PC-3 (cell line): ENCODE measurements at places on chromosomes 13 and 19. TPM values are rescaled to one million over a fixed set of nuclear protein-coding genes. Genes with fewer than 3 reads are reported as not detected.
A peak's percentile ranks its signal among the peaks of the same experiment; 100 is the strongest.

- H3K4me1 ChIP-seq, result no peaks in the 10 kb centered on the region
- no peak overlapping the region for H3K4me3 ChIP-seq
Measured at GRCh38 chr13:97441368-97441767, 7.4 kb downstream of the RAP2A start.

GRCh38 chr13:46315491-46316075 lies 71.5 kb downstream of the RUBCNL start:
- H3K27ac ChIP-seq, result no peak overlapping the region
- no peaks in the 10 kb centered on the region for H3K4me1 ChIP-seq
- no peaks in the 10 kb centered on the region for H3K36me3 ChIP-seq
- no peak for DNase-seq

GRCh38 chr19:17347361-17347760 lies 10.0 kb downstream of the GTPBP3 start:
- H3K36me3 ChIP-seq, result no peaks in the 10 kb centered on the region
- no peak overlapping the region for H3K27ac ChIP-seq
- no peak overlapping the region for H3K4me3 ChIP-seq
- peaks cover 10% of the 10 kb centered on the region; the same call in 1 of the 2 replicates for H3K4me1 ChIP-seq

GRCh38 chr13:46668302-46668720 lies 115.3 kb downstream of the LRCH1 start:
- H3K36me3 ChIP-seq, result no peaks in the 10 kb centered on the region
- peak; percentile 62 for DNase-seq
- H3K27me3 ChIP-seq, result no peaks in the 10 kb centered on the region
- H3K4me1 ChIP-seq, result peaks cover 26% of the 10 kb centered on the region
- H3K4me3 ChIP-seq, result no peak overlapping the region
- peak overlapping the region; percentile 41; the same call in 1 of the 2 replicates for H3K27ac ChIP-seq

DNA sequence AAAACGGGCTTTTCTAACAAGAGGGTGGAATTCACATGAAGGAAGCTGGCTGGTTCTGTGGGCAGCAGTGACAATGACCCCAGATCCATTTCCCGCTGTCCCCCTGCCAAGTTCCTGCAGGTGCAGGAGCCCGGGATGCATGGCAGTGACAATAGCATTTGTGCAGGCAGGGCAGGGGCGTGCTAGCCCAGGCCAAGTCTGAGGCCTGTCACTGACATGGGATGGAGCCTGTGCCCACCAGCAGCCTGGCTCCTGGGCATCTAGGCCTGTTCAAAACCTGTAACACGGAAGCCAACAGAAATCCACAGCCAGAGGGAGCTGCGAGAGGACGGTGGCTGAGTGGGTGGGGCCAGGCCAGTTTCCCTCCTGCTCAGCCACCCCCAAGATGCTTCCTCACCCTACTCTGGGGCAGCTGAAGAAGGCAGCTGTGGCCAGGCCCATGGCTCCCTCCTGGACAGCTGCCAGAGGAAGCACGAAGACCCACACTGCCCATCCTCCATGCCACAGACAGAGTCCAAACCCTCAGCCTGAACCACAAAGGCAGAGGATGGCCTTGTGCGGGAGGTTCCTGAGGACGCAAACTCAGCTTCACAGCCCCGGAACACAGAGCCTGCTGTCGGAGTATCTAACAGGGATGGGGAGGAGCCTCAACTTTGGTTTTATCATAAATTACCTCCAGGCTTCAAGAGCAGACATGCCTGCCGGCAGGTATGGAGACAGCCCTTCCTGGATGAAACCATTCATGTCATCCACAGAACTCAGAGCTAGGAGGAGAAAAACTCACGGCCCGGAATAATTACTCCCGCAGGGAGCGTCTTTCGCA lies 74.0 kb downstream of the CEBPG start:
- DNase-seq, result no peak
- H3K36me3 ChIP-seq, result no peaks in the 10 kb centered on the region
- H3K27me3 ChIP-seq, result no peaks in the 10 kb centered on the region
- no peak overlapping the region for H3K4me3 ChIP-seq

The LYPD3 gene
- total RNA-seq, result 16.4 and 16.8 TPM in 2 replicates

The ZNF418 gene
- 0.04 TPM in 1 of 2 replicates, not detected in the other for total RNA-seq

The SLC8A2 gene
- total RNA-seq, result 0.33 TPM in 1 of 2 replicates, not detected in the other

DNA sequence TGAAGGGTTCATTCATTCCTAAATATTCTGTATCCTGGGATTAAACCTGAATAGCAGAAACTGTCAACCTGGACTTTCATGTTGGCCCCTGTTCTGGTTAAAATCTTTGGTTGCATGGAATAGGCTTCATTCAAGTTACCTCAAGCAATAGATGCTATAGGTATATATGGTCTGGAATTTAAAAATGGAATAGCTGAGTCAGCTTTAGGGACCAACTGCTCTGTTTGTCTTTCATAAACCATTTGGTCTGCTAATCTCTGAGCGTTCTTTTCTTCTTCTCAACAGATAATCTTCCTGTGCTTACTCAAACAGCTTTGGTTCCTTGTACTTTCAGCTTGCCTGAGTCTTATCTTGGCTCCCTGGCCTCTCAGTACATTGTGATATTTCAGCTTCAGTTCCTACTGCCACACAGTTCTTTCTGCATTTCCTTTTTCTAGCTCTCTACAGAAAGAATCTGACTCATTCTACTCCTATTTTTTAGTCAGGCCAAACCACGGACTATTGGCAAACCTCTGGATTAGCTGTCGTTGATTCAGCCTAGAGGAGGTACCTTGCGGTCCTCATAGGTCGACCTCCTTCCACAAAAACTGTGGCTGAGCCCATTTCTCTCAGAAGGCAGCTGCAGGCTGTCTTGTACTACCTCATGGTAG lies 35.9 kb upstream of the MAB21L1 start:
- peak; percentile 92 for DNase-seq
- no peaks in the 10 kb centered on the region for H3K36me3 ChIP-seq
- H3K27ac ChIP-seq, result peak overlapping the region; percentile 58
- H3K27me3 ChIP-seq, result no peaks in the 10 kb centered on the region

DNA sequence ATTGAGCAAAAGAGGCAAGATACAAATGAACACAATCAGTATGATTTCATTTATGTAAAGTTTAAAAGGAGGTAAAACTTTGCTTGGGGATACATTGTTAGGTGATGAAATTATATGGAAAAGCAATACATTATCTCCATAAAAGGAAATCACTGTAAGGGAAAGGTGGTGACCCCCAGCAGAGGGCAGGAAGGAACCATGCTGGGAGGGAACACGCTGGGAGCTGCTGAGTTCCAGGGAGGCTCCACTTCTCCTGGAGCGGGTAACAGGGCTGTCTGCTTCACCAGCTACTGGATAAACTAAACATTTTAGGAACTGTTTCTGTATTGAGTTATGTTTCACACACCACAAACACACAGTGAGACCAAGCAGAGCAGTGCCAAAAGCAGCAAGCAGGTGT lies 91.2 kb downstream of the KATNAL1 start:
- no peaks in the 10 kb centered on the region for H3K36me3 ChIP-seq
- H3K27me3 ChIP-seq, result no peaks in the 10 kb centered on the region
- no peak overlapping the region for H3K4me3 ChIP-seq
- no peaks in the 10 kb centered on the region for H3K4me1 ChIP-seq
- DNase-seq, result no peak
- H3K27ac ChIP-seq, result no peak overlapping the region

DNA sequence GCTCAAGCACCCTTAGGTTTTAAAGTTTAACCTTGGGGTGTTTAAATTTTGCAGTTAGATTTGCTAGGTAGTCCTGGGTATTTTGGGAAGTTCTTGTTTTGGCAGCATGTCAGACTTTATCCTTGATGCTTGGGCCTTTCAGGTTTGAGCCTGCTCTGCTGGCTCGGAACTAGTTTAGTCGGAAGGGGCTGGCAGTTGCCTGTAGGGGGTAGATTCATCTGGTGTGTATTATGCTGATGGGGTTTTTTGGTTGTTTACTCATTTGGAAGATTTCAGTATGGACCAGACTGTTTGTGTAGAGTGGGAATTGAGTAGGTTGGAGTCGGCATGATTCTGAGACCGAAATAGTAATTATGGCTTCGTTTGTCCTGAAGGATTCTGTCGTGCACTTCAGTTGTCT lies 15.1 kb downstream of the ILF3 start:
- H3K4me3 ChIP-seq, result no peak overlapping the region
- H3K27me3 ChIP-seq, result no peaks in the 10 kb centered on the region
- peaks cover 56% of the 10 kb centered on the region for H3K36me3 ChIP-seq
- DNase-seq, result no peak
- no peak overlapping the region for H3K27ac ChIP-seq

The KLF1 gene
- total RNA-seq, result not detected in 2 replicates

The SERP2 gene
- total RNA-seq, result 1.0 and 1.2 TPM in 2 replicates

GRCh38 chr13:110394371-110394841 lies 87.3 kb downstream of the COL4A2 start:
- H3K27me3 ChIP-seq, result no peaks in the 10 kb centered on the region
- no peak for DNase-seq
- peaks cover 5% of the 10 kb centered on the region; the same call in 1 of the 2 replicates for H3K36me3 ChIP-seq
- H3K27ac ChIP-seq, result no peak overlapping the region
- H3K4me3 ChIP-seq, result no peak overlapping the region

The PLK5 gene
- not detected in 2 replicates for total RNA-seq

DNA sequence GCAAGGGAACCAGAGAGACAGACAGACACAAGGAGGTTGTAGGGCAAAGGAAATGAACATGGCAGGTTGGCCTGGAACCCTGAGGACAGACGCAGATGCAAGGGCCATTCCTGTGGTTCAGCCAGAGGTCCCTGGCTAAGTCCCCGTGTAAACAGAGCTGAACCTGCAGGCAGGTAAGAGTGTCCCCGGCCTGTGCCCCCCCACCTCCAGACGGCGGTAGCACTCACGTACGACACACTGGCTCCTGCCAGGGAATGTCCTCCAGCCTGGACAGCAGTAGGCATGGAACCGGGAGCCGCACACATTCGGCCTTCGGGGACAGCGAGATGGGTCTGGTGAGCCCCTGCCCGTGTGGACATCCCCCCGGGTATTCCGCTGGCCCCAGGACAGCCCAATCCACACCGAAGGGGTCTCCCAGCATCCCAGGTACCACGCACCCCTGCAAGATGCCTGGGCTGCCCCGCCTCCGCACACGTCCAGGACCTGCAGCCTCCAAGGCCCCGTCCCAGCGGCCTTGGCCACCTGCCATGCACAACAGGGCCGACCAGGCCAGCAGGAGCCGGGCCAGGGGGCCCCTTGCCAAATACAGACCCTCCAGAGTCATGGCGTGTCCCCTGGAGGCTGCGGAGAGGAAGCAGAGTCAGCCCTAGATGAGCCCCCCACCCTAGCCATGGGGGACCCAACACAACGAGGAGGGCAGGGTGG lies 2.4 kb downstream of the FBN3 start:
- no peaks in the 10 kb centered on the region for H3K36me3 ChIP-seq
- no peak for DNase-seq
- H3K27me3 ChIP-seq, result peaks cover 30% of the 10 kb centered on the region
- peaks cover 10% of the 10 kb centered on the region for H3K4me1 ChIP-seq
- no peak overlapping the region for H3K27ac ChIP-seq

The TMEM161A gene
- total RNA-seq, result 49.9 and 90.0 TPM in 2 replicates

The KLK15 gene
- 1.3 TPM in 1 of 2 replicates, not detected in the other for total RNA-seq

The IL4I1 gene
- total RNA-seq, result 0.29 and 2.2 TPM in 2 replicates

The OLFM2 gene
- total RNA-seq, result 1.6 and 1.7 TPM in 2 replicates
